ENCODE measurements at places on chromosomes 5 and 9.

DNA sequence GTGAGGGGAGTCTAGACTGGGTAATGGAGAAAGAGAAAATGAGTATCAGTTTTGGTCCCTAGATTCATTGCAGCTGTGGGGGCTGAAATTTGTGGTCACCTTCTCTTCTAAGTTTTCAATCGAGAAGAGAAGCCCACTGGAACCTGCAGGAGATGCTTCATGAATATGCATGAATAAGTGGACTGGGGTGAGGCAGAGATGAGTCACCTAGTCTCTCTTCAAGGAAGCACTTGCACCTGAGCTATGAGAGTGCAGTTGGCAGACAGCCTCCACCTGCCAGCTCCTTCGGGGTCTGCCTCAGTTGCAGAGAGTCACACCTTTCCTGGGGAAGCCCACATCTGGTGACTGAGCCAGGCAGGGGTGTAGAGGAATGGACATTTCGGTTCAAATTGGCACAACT, 69.1 kb downstream of the ZNF366 start:
- no peak for DNase-seq
- peaks cover 11% of the 10 kb centered on the region for H3K4me1 ChIP-seq
- H3K4me3 ChIP-seq: no peak overlapping the region
- no peaks in the 10 kb centered on the region for H3K36me3 ChIP-seq

DNA sequence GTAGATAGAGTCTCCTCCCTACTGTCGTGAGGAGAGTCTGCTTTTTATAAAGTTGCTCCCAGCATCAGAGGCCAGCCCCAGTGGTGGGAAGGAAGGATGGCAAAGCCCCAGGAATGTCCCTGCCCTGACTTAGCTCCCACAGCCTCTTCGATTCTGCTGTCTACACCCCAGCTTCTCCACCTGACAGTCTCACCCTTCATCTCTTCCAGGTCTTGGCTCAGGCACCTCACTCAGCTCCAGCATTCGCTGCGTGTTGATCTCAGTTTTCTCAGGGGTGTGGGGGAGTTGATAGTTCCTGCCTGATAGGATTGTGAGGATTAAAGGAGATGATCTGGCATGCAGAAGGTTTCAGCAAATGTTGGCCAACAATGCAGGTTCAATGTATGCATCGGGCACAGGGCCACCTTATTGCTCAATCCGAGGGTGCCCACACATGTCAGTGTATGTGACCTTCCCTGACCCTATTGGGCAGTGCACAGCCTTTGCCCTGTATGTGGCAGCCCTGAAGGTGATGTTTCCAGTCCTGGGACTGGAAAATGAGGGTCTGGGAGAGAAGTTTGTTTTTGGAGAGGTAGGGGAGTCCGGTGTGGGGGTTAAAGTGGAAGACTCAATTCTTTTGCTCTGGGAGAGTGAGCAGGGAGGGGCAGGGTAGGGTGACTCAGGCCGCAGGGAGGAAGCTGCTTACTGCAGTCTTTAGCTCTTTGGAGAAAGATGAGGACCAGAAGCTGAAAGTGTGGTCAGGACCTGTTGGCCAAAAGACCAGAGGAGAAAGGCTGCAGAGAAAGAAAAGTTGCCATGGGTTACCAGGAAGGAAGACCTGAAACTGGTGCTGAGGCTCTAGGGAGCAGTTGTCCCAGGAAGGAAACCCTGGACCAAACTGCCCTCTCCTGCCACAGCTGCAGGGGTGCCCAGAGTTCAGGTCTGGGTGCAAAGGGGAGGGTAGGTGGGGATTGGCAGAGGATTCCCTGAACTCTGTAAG, 153.2 kb downstream of the MACROH2A1 start:
- H3K27me3 ChIP-seq: no peaks in the 10 kb centered on the region
- no peak overlapping the region for H3K4me3 ChIP-seq
- peaks cover 46% of the 10 kb centered on the region for H3K4me1 ChIP-seq
- H3K36me3 ChIP-seq: no peaks in the 10 kb centered on the region
- H3K27ac ChIP-seq: no peak overlapping the region

DNA sequence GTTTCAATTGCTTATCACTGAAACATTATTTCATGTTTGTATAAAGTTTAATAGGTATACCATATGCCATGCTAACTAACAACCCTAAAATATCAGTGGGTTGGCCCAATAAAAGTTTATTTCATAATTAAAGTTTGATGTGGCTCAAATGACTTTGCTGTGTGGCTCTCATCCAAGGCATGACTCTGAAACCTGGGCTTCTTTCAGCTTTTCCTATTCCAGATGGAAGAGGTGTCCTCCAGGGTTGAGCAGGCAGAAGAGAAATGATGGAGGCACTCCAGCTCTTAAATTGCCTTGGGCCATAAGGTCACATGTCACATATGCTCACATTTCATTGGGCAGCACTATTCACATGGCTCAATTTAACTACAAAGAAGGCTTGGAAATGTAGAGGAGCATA, 101.9 kb downstream of the MACIR start:
- H3K27ac ChIP-seq: no peak overlapping the region
- H3K27me3 ChIP-seq: no peaks in the 10 kb centered on the region
- H3K4me1 ChIP-seq: peaks cover 4% of the 10 kb centered on the region
- H3K36me3 ChIP-seq: no peaks in the 10 kb centered on the region
- H3K4me3 ChIP-seq: no peak overlapping the region

DNA sequence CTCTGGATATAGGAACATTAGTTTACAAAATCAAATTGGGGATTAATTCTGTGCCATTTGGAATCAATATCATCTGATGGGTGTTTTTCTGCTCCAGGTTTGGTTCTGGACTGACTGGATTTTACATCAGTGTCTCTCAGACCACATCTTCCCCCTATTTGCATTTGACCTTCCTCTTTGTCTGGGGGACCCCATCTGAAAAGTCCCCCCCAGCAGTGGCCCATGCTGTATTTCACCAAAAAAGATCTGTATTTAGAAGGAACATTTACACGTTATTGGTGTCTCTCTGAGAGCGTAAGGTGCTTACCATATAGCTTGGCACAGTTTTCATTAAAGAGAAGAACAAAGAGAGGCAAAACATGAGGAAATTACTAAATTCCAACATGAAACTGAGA, 215.6 kb upstream of the CLINT1 start:
- H3K27me3 ChIP-seq: no peaks in the 10 kb centered on the region
- H3K4me1 ChIP-seq: no peaks in the 10 kb centered on the region
- no peak for DNase-seq
- no peaks in the 10 kb centered on the region for H3K36me3 ChIP-seq

DNA sequence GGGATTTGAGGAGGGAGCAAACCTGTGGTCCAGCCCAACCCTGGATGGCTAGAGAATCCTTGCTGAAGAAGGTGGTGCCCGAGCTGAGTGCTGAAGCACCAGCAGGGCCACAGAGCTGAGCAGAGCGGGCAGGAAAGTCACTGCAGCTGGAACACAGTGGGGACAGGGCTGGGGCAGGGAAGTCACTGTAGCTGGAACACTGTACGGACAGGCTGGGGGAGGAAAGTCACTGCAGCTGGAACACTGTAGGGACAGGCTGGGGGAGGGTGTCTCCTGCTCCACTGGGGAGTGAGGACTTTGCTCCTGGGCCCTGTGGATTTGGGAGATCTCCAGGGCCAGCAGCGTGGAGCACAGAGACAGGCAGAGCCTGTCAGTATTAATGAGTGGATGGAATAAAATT, 9.0 kb upstream of the SUSD3 start:
- no peak overlapping the region for H3K4me3 ChIP-seq
- no peak for DNase-seq
- H3K27ac ChIP-seq: no peak overlapping the region

GRCh38 chr5:142878638-142879037, 108.5 kb downstream of the ARHGAP26 start:
- no peak overlapping the region for H3K4me3 ChIP-seq
- DNase-seq: no peak
- H3K27ac ChIP-seq: no peak overlapping the region
- no peaks in the 10 kb centered on the region for H3K27me3 ChIP-seq

GRCh38 chr5:305459-305858, 16.1 kb upstream of the AHRR start:
- H3K4me1 ChIP-seq: peaks cover 4% of the 10 kb centered on the region
- no peak overlapping the region for H3K27ac ChIP-seq
- no peak for DNase-seq

GRCh38 chr9:38373679-38374078, 18.8 kb upstream of the ALDH1B1 start:
- no peak for DNase-seq
- no peak overlapping the region for H3K4me3 ChIP-seq
- H3K36me3 ChIP-seq: no peaks in the 10 kb centered on the region
- H3K27ac ChIP-seq: no peak overlapping the region

GRCh38 chr5:57166276-57166675, 7.6 kb upstream of the GPBP1 start:
- DNase-seq: no peak
- no peaks in the 10 kb centered on the region for H3K36me3 ChIP-seq
- no peaks in the 10 kb centered on the region for H3K27me3 ChIP-seq
- no peak overlapping the region for H3K4me3 ChIP-seq

DNA sequence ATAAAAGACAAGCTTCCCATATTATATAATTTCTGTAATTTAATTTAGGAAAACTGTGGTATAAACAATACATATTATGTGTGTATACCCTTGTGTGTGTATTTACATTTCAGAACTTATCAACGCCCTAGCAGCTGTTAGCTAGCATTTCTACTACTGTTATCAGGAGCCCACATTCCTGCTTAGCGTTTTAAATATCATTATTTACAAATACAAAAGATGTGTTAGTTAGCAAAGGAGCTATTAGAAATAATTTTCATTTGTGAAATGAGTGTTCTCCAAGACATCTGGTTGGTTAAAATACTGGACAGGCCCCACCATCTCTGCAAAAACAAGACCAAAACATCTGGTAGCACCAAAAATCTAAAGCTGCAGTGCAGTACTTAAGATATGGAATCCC, 48.0 kb downstream of the EPB41L4A start:
- H3K27ac ChIP-seq: no peak overlapping the region
- no peak overlapping the region for H3K4me3 ChIP-seq
- H3K27me3 ChIP-seq: no peaks in the 10 kb centered on the region
- no peaks in the 10 kb centered on the region for H3K4me1 ChIP-seq
- DNase-seq: no peak

- no peak for DNase-seq
- H3K36me3 ChIP-seq: no peaks in the 10 kb centered on the region
- H3K27me3 ChIP-seq: no peaks in the 10 kb centered on the region
- no peak overlapping the region for H3K27ac ChIP-seq
- H3K4me3 ChIP-seq: no peak overlapping the region
- no peaks in the 10 kb centered on the region for H3K4me1 ChIP-seq
Observed at GRCh38 chr9:75438716-75439115, 350.4 kb downstream of the OSTF1 start.

DNA sequence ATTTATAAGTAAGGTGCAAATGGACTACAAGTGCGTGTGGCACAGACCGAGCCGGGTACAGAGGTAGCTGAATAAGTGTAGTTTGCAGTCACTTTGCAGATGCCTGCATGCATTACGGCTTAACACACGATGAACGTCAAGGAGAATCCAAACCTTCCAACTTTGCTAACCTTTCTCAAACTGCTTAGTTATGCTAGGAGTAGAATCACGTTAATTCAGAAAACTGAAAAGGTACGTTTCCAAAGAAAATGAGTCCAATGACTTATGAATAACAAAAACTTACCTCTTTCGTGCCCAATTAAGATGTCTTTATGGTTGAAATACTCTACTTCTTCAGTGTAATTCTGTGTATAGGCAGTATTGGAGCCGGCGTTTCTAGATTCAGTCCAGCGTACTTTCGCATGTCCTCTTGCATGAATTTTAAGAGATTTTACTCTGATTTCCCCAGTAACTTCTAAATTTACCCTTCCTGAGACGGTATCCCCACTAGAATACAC, 539 bp downstream of the ARRDC3 start:
- H3K4me1 ChIP-seq: no peaks in the 10 kb centered on the region
- no peaks in the 10 kb centered on the region for H3K36me3 ChIP-seq
- no peaks in the 10 kb centered on the region for H3K27me3 ChIP-seq
- peak overlapping the region; percentile 44 for H3K4me3 ChIP-seq
- H3K27ac ChIP-seq: peak overlapping the region; percentile 100

- H3K4me1 ChIP-seq: no peaks in the 10 kb centered on the region
- no peak overlapping the region for H3K27ac ChIP-seq
- no peak for DNase-seq
- H3K27me3 ChIP-seq: no peaks in the 10 kb centered on the region
Observed at GRCh38 chr5:89265511-89266179, 382.7 kb upstream of the MEF2C start.

DNA sequence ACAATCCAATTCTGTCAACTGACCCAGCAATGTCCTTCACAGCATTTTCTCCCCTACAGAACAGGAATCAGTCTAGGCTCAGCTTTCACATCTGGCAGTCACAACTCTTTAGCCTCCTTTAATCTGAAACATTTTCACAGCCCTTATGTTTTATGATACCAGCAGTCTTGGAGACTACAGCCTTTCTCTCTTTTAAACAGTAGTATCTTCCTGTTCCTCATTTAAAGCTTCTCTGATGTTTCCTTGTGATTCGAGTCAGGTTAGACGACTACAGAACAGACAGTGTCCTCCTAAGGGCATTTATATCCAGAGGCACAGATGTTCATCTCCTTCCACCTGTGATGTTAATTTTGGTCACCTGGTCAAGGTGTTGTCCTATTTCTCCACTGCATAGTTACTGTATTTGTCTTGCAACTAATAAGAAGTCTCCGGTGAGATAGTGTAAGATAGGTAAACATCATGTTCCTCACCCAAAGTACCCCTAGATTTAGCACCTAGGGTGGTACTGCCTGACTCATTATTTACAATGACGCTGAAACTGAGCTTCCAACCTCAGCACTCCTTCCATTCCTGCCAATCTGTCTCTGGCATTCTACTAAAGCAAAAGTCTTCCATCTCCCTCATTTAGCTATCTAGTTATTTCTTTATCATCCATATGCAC, 20.7 kb downstream of the TTC39B start:
- H3K36me3 ChIP-seq: no peaks in the 10 kb centered on the region
- DNase-seq: peak; percentile 27
- H3K4me3 ChIP-seq: no peak overlapping the region
- no peaks in the 10 kb centered on the region for H3K27me3 ChIP-seq
- no peaks in the 10 kb centered on the region for H3K4me1 ChIP-seq
- H3K27ac ChIP-seq: peak overlapping the region; percentile 63

GRCh38 chr5:92659246-92659645, 921.8 kb downstream of the NR2F1-AS1 start:
- no peaks in the 10 kb centered on the region for H3K27me3 ChIP-seq
- no peak for DNase-seq
- no peak overlapping the region for H3K4me3 ChIP-seq
- H3K27ac ChIP-seq: no peak overlapping the region
- H3K36me3 ChIP-seq: no peaks in the 10 kb centered on the region

DNA sequence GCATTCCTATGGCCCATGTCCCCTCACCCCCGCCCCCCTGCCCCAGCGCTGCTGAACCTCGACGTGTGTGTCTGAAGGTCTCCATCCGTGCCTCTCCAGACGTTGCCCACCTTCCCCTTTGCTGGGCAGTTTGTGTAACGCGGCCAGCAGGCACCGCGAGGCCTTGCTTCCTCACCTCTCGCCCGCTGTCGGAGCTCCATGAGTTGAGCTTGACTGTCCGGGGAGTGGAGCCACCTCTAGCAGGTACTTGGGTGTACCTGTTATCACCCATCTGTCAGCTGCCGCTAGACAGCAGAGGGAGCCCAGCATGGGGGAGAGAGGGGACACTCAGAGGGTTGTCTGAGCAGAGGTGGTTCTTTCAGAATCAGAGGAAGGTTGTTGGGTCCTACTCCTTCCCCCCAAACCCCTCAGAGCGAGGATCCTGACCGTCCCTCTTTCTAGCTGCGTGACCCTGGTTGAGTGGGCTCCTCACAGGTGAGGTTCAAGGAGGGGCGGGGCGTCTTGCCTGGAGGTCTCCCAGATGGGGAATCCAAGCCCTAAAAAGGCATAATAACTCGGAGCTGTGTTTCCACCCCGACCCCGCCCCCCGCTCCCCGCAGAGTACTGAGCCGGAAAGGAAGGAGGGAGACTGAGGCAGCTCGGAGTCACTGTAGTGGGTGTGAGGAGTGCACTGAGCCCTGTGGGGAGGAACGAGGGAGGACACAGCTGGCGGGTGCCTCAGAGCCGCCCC, 184.7 kb downstream of the C9orf50 start:
- H3K27ac ChIP-seq: no peak overlapping the region
- peaks cover 15% of the 10 kb centered on the region for H3K27me3 ChIP-seq
- H3K36me3 ChIP-seq: no peaks in the 10 kb centered on the region
- H3K4me1 ChIP-seq: peaks cover 15% of the 10 kb centered on the region

Measured in hepatocyte (in vitro differentiated cells).